Stimulated activated CD4-positive, alpha-beta T cell treated with anti-CD3 and anti-CD28 coated beads, Interleukin-1b, Interleukin-23, amount 100 ng/mL, for 4 hours (primary cell): ENCODE measurements at places on chromosomes 1 and 21.

- DNase-seq: no peak
Measured at GRCh38 chr1:162573136-162573535, 11.6 kb downstream of the UAP1 start.

- no peak for DNase-seq
Measured at GRCh38 chr1:36239941-36240637, 15.8 kb downstream of the THRAP3 start.

DNA sequence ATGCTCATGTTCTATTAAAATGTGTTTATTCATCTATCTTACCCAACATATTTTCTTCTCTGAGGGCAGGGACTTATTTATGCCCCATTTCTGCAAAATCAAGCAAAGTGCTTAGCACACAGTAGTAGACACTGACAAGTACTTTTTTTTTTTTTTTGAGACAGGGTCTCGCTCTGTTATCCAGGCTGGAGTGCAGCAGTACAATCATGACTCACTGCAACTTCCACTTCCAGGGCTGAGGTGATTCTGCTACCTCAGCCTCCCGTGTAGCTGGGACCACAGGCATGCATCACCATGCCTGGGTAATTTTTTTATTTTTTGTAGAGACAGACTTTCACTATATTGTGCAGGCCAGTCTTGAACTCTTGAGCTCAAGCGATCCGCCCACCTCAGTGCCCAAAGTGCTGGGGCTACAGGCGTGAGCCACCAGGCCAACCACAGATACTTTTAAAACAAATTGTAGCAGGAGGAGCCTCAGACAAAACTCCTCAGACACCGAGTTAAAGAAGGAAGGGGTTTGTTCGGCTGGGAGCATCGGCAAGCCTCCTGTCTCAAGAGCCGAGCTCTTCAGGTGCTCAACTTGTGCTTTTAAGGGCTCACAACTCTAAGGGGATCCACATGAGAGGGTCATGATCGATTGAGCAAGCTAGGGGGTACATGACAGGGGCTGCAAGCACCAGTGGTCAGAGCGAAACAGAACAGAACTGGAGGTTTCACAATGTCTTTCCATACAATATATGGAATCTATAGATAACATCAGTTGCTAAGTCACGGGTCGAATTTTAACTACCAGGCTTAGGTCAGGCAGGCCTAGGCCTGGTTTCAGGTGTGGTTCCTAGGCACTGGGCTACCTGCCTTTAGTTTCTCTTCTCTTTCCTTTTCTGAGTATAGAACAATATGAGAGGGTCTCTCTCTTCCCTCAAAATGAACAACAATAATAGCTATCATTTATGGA is 5.7 kb upstream of the TMEM167B start:
- DNase-seq: no peak

DNA sequence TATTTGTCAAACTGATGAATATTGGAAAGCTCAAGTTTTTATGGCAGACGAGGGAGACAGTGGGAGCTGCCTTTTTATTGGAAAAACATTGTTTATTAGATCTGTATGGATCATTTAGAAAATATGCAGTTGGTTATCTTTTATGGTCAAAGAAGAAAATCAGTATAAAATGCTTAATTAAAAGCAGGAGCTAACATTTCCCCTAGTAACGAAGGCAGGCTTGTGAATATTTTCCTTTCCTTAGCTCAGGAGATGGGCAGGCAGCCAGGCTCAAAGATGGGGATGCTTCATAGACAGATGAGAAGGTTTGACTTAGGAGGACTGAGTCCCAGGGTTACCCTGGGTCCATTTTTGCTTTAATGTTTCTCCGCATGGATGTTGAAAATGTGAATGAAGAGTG is 26.0 kb downstream of the ROR1 start:
- DNase-seq: no peak

GRCh38 chr1:236181059-236181458 is 38.7 kb downstream of the GPR137B start:
- DNase-seq: no peak

DNA sequence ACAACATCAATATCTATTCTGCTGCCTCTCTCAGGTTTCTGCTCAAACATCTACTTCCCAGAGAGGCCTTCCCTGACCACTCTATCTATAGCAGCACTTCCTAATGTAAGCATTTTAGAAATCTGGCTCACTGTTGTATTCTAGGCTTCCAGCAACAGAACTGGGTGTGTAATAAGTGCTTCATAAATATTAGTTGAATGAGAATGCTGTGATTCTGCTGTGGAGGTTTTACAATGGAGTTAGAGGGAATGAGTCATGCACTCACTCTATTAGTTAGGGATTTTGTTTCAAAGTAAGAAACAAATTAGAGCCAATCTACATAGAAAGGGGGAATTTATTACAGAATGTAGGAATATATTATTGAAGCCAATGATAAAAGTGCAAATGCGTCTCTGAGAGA is 38.6 kb upstream of the SLC35F3 start:
- no peak for DNase-seq

DNA sequence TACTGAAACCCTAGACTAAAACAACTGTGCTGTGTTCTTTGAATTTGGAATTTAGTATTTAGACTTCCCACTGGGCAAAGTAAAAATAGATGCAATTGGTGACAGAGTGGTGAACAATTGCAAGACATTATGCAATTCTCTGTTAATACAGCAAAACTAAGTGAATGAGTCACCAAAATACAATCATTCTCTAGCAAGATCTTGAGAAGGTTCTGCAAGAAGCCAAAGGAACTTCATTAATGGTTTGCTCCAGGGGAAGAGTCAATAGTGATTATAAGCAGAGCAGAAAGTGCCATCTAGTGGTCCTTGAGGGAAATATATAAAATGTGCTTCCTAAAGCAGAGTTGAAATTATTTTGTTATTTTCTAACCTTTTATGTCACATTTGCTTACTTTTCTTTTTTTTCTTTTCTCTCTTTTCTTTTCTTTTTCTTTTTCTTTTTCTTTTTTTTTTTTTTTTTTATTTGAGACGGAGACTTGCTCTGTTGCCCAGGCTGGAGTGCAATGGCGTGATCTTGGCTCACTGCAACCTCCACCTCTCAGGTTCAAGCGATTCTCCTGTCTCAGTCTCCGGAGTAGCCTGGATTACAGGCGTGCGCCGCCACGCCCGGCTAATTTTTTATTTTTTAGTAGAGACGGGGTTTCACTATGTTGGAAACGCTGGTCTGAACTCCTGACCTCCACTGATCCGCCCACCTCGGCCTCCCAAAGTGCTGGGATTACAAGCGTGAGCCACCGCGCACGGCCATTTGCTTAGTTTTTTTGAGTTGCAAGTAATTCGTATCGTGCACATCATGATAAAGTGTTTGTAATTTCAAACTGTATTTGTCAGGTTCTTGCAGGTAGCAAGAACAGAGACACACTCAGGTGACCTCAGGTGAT is 99.2 kb downstream of the CTH start:
- no peak for DNase-seq
